ENCODE measurements at places on chromosomes 5 and 9. TPM values are rescaled to one million over a fixed set of nuclear protein-coding genes. Genes with fewer than 3 reads are reported as not detected.

Gene PCDHB3
- 0.77 TPM for total RNA-seq

Gene PLPP7
- 120 TPM for total RNA-seq

DNA sequence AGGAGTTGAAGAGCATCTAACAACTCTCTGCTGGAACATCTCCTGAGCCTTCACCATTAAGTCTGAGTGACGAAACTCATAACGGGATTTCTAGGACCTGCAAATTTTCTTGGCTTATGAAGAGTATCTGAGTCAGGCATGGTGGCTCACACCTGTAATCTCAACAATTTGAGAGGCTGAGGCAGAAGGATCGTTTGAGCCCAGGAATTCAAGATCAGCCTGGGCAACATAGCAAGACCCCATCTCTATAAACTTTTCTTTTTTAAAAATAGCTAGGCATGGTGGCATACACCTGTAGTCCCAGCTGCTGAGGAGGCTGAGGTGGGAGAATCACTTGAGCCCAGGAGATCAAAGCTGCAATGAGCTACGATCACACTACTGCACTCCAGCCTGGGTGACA is 48.8 kb downstream of the EPB41L4B start:
- H3K27ac ChIP-seq, result no peak overlapping the region
- H3K36me3 ChIP-seq, result no peaks in the 10 kb centered on the region
- H3K4me3 ChIP-seq, result no peak overlapping the region
- no peak for DNase-seq
- H3K27me3 ChIP-seq, result no peaks in the 10 kb centered on the region

GRCh38 chr5:145471831-145472612 is 363.1 kb downstream of the PRELID2 start:
- no peak overlapping the region for H3K4me3 ChIP-seq
- H3K27ac ChIP-seq, result no peak overlapping the region
- H3K36me3 ChIP-seq, result no peaks in the 10 kb centered on the region
- no peak for DNase-seq
- no peaks in the 10 kb centered on the region for H3K4me1 ChIP-seq

DNA sequence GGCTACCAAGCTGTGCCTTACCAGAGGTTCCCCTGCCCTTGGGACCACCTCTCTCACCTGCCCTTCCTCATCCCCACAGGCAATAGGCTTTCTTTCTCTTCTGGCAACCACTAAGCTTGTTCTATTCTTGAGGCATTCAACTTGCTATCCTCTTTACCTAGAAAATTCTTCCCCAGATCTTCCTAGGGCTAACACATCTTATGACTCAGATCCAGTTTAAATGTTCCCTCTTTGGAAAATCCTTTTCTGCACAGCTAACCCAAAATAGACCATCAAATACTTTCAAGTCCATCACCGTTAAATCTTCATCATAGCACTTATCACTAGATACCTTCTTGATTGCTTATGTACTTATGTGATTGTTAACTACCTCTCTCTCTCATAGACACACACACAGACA is 93.7 kb downstream of the ENC1 start:
- H3K36me3 ChIP-seq, result no peaks in the 10 kb centered on the region
- no peak for DNase-seq
- no peak overlapping the region for H3K27ac ChIP-seq
- peaks cover 11% of the 10 kb centered on the region for H3K27me3 ChIP-seq

DNA sequence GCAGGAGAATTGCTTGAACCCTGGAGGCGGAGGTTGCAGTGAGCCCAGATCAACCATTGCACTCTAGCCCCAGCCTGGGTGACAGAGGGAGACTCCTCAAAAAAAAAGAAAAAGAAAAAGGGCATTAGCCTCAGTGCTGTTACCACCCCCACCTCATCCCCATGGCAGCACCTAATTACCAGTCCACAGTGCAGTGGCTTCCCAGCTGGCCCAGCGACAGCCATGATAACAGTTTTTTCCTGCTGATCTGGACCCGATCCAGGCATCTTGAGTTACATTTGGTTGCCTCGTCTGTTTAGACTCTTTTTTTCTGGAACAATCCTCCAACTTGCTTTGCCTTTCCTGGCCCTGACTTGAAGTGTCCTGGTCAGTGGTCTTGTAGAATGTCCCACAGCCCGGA is 24.4 kb downstream of the NCS1 start:
- H3K4me1 ChIP-seq, result peaks cover 25% of the 10 kb centered on the region
- H3K27ac ChIP-seq, result no peak overlapping the region
- H3K4me3 ChIP-seq, result no peak overlapping the region

GRCh38 chr9:38671748-38672147 is 48.2 kb downstream of the FAM240B start:
- H3K4me3 ChIP-seq, result no peak overlapping the region
- no peak for DNase-seq
- no peaks in the 10 kb centered on the region for H3K27me3 ChIP-seq
- no peaks in the 10 kb centered on the region for H3K36me3 ChIP-seq
- H3K27ac ChIP-seq, result peak overlapping the region; percentile 56
